ENCODE measurements at places on chromosomes 3 and 15. TPM values are rescaled to one million over a fixed set of nuclear protein-coding genes. Genes with fewer than 3 reads are reported as not detected.

The QRICH1 gene
- 105 TPM for total RNA-seq

- H3K27ac ChIP-seq, result no peak overlapping the region
- H3K36me3 ChIP-seq, result no peaks in the 10 kb centered on the region
- no peaks in the 10 kb centered on the region for H3K4me1 ChIP-seq
These were observed 92.3 kb downstream of the RAP2B start for GRCh38 chr3:153254361-153254760.

DNA sequence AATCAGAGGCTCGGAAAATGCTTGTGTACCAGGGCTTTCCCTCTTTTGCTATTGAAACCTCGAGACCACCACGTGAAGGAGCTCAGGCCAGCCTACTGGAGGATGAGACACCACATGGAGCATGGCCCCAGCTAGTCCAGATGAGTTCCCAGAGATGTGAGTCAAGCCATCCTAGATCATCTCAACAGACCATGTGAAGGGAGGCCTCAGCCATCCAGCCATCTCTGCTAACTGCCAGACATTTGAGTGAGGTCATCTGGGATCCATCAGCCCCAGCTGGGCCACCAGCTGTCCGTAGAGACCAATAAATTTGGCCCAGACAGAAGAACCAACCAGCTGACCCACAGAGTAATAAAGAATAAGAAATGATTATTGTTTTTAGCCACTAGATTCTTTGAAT, 62.8 kb upstream of the PROK2 start:
- peaks cover 27% of the 10 kb centered on the region for H3K27me3 ChIP-seq
- DNase-seq, result no peak
- no peak overlapping the region for H3K27ac ChIP-seq
- H3K4me1 ChIP-seq, result no peaks in the 10 kb centered on the region

DNA sequence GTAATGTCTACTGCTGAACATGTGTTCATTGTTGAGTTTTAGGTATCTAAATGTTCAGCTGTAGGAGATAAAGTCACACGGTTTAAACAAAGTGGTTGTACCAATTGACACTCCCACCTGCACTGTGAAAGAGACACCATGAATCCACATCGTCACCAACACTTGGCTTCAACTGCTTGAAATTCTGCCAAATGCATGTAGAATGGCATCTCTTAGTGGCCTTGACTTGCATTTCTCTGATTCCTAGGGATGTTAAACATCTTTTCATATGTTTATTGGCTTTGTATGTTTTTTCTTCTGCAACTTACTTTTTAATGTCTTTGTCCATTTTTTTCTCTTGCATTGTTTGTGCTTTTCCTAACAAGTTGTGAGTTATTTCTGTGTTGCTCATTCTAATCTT, 43.4 kb downstream of the RPLP1 start:
- H3K27ac ChIP-seq, result no peak overlapping the region
- no peaks in the 10 kb centered on the region for H3K27me3 ChIP-seq
- no peak for DNase-seq
- H3K4me1 ChIP-seq, result no peaks in the 10 kb centered on the region
- no peaks in the 10 kb centered on the region for H3K36me3 ChIP-seq

DNA sequence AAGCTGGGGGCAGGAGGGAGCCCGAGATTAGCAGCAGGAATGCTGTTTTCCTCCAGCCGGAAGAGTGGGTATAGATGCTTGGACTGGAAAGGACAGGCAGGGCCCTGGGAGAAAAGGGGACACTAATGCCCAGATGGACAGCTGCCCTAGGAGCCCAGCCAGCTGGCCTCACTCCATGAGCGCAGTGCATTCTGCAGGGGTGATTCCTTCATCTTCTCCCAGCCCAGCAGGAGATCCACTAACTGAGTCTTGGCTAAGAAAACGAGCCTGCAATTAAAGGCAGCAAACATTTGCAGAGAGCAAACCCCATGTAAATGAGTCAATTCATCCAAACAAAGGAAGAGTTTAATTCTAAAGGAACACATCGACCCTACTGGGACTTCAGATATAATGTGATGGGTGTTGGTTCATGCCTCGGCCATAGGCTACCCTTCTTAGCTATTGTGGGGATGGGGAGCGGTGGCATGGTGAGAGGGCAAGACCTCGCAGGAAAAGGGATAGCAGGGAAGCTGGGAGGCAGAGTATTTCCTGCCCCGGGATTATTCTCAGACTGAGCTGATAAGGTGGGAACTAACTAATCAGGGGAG, 13.3 kb upstream of the MINAR1 start:
- H3K4me1 ChIP-seq, result no peaks in the 10 kb centered on the region
- no peak for DNase-seq
- no peaks in the 10 kb centered on the region for H3K27me3 ChIP-seq
- H3K27ac ChIP-seq, result no peak overlapping the region
- no peak overlapping the region for H3K4me3 ChIP-seq
- no peaks in the 10 kb centered on the region for H3K36me3 ChIP-seq

The GNAT1 gene
- total RNA-seq, result not detected

The RLBP1 gene
- not detected for total RNA-seq

- no peak overlapping the region for H3K4me3 ChIP-seq
- H3K4me1 ChIP-seq, result no peaks in the 10 kb centered on the region
- no peaks in the 10 kb centered on the region for H3K36me3 ChIP-seq
- DNase-seq, result no peak
- no peaks in the 10 kb centered on the region for H3K27me3 ChIP-seq
- H3K27ac ChIP-seq, result no peak overlapping the region
These were observed 52.6 kb upstream of the ABHD2 start for GRCh38 chr15:89035658-89036057.

The CPNE9 gene
- not detected for total RNA-seq

- no peak overlapping the region for H3K27ac ChIP-seq
- no peaks in the 10 kb centered on the region for H3K27me3 ChIP-seq
- no peak for DNase-seq
- no peak overlapping the region for H3K4me3 ChIP-seq
- no peaks in the 10 kb centered on the region for H3K4me1 ChIP-seq
- no peaks in the 10 kb centered on the region for H3K36me3 ChIP-seq
These were observed 22.4 kb downstream of the SENP5 start for GRCh38 chr3:196889844-196890708.

The FETUB gene
- not detected for total RNA-seq

DNA sequence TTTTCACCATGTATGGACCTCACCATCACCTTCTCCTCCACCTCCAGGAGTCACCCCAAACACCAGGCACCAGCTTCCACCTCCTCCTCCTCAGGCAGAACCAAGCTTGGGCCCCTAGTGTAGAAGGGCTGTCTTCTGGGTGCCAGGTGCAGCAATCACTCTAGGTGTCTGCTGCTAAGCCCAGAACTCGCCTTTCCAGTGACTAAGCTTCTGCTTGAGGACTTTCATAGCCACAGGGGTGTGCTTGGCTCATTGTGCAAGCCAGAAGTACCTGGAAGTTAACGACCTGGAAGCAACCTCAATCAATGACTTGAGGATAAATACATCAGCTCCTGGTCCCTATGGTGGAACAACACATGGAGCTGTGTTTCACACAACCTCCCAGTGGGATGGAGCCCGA, 49.8 kb upstream of the PXYLP1 start:
- H3K4me1 ChIP-seq, result no peaks in the 10 kb centered on the region
- no peaks in the 10 kb centered on the region for H3K36me3 ChIP-seq
- no peak for DNase-seq
- H3K27me3 ChIP-seq, result no peaks in the 10 kb centered on the region
- no peak overlapping the region for H3K4me3 ChIP-seq
- H3K27ac ChIP-seq, result no peak overlapping the region

Measured in stomach (tissue), 19 donors.